ENCODE measurements at places on chromosomes 5 and 9. TPM values are rescaled to one million over a fixed set of nuclear protein-coding genes. Genes with fewer than 3 reads are reported as not detected.

The TRIP13 gene
- not detected for polyA plus RNA-seq

The LVRN gene
- polyA plus RNA-seq: not detected

The OTP gene
- not detected for polyA plus RNA-seq

The MED10 gene
- 91.3 TPM for polyA plus RNA-seq

The ABLIM3 gene
- 4.1 TPM for polyA plus RNA-seq

The KCNMB1 gene
- polyA plus RNA-seq: 6.3 TPM

The SNCAIP gene
- polyA plus RNA-seq: 4.6 TPM

The DMRT3 gene
- not detected for polyA plus RNA-seq

The CDKN2A gene
- polyA plus RNA-seq: 28.8 TPM

The SPINK6 gene
- polyA plus RNA-seq: 2,131 TPM

The ORM2 gene
- not detected for polyA plus RNA-seq

The PTPN3 gene
- 0.67 TPM for polyA plus RNA-seq

The FCN1 gene
- not detected for polyA plus RNA-seq

The QRFP gene
- not detected for polyA plus RNA-seq

The CDH9 gene
- polyA plus RNA-seq: 13.0 TPM
